ENCODE measurements at places on chromosomes 1 and 21. TPM values are rescaled to one million over a fixed set of nuclear protein-coding genes. Genes with fewer than 3 reads are reported as not detected.
A peak's percentile ranks its signal among the peaks of the same experiment; 100 is the strongest.

The HIVEP3 gene
- total RNA-seq = 0.03 TPM

- no peak for DNase-seq
Measured at GRCh38 chr1:199174336-199174735, 535.5 kb downstream of the PTPRC start.

- no peak for DNase-seq
Measured at GRCh38 chr1:91383456-91383855, 21.2 kb downstream of the HFM1 start.

GRCh38 chr21:44984792-44985440, 45.1 kb downstream of the SLX9 start:
- no peak for DNase-seq

GRCh38 chr1:161379071-161379470, 11.4 kb upstream of the CFAP126 start:
- no peak for DNase-seq

The SLC22A15 gene
- total RNA-seq = 1.5 TPM

DNA sequence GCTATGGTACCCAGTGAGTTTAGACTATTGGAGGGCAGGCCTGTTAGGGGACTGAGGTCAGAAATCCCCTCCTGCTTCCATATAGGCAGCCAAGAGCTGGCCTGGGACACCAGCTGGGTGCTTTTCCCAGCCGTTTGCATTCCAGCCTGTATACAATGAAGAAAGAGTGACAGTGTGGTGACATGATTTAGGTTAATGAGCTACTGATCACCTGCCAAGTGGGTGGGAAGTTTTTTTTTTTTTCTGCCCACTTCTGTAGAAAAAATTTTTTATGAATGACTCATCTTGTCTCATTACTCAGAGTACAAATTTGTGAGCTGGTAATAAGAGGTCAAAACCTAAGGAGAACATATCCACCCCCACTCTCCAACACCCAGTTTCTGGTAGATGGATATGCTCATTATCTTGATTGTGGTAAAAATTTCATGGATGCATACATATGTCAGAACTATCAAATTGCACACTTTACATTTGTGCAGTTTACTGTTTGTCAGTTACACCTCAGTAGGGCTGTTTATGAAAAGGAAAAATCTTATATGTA, 16.4 kb upstream of the CGN start:
- DNase-seq = peak; percentile 86

The NKAIN1 gene
- 0.54 TPM for total RNA-seq

GRCh38 chr1:86052948-86053698, 103.4 kb downstream of the COL24A1 start:
- DNase-seq = no peak

The LIN28A gene
- not detected for total RNA-seq

The FOXO6 gene
- not detected for total RNA-seq

DNA sequence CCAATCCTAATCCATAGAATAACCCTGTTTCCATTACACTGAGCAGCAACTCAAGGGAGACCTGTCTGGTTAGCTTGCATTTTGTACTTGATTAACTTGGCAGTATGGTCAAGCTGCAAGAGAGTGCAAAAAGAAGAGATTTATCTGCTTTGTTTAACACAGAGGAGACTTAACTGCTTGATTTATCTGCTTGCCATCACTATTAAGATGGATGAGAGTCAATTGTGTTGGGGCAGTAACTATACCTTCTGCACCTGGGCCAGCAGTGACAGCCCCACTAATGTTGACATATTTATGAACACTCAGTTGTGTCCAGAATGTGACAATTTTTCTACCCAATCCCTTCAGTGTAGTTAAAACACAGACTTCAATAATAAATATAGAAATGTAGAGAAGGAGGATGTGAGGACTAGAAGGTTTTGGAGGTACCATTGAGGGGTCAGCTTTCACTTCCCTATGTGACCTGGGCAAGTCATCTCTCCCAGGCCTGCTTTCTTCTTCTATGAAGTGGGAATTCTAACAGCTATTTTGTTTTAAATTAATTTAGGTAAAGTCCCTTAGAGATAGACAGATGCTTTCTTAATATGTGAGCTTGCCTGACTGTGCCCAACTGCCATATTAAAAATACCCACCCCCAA, 159.1 kb upstream of the KCNK2 start:
- DNase-seq = no peak

The CYYR1 gene
- not detected for total RNA-seq

GRCh38 chr1:15139654-15140350, 13.7 kb upstream of the TMEM51 start:
- DNase-seq = no peak

DNA sequence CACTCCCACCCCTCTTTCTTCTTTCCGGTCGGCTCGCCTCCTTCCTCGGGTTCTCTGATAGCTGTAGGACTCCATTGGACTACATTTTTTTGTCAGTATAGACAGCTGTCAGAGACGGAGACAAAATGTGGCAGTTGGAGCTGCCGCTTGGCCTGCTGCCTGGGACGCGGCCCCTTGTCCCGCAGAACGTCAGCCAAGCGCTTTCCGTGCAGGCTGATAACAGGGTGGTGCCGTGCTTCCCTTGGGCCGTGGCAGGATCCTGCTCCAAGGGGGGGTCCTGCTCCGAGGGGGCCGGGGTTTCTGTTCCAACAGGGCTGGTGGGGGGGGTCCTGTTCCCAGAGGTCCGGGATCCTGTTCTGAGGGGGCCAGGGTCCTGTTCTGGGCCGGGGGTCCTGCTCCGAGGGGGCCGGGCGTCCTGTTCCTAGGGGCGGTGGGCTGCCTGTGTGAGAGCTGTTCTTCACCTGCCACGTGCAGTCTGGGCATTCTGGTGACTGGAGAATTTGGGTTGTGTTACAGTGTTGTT, 4.9 kb downstream of the SKI start:
- DNase-seq = no peak

The RGS13 gene
- not detected for total RNA-seq

DNA sequence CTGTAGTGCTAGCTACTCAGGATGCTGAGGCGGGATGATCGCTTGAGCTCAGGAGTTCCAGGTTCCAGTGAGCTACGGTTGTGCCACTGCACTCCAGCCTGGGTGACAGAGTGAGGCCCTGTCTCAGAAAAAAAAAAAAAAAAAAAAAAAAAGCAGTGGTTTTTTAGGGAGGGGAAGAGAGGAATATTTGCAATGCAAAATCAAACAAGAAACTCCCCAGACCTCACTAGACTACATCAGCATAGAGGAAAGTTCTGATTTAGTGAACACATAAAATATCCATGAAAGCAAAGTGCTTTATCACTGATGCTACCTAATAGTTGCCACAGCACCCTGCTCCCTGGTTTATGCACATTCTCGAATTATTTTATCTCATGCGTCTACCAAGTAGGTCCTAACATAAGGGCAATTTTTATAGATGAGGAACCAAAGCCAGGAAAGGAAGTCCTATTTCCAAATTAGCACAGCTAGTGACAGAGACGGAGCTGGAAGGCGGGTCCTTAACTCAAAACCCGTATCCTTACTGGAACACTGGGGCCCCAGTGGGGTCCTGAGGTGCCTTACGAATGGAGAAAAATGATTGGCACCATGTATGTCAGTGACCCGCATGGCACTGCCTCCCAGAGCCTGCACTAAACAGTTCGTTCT, 50.7 kb upstream of the GPR157 start:
- DNase-seq = no peak

DNA sequence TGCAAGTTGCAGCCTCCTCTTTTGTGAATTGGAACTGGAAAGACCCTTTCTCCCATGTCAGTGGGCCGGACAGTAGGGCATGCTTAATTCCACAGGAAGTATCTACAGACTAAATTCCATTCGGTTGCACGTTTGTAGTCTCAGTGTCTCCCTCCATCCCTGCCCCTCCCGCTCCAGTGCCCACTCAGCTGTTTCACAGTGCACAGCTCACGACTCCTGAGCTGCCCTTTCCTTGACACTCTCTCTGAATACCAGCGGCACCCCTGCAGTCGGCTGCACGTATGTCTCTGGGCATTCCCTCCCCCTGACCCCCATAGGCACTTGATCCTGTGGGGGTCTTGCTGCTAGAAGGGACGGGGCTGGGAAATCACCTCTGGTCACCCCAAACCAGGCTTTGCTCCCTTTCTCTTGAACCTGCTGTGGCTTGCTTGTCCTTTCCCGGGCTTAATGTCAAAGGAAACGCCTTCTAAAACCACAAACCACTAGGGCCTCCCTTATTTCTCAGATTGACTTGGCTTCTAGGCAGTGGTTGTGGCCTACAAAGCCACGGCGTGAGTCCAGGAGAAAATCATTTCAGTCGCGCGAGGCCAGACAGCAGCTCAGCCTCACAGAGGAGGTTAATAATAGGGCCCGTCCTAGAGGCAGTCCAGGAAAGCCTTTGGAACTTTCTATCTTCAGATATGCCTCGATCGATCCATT, 365.3 kb upstream of the PROX1 start:
- DNase-seq = no peak

DNA sequence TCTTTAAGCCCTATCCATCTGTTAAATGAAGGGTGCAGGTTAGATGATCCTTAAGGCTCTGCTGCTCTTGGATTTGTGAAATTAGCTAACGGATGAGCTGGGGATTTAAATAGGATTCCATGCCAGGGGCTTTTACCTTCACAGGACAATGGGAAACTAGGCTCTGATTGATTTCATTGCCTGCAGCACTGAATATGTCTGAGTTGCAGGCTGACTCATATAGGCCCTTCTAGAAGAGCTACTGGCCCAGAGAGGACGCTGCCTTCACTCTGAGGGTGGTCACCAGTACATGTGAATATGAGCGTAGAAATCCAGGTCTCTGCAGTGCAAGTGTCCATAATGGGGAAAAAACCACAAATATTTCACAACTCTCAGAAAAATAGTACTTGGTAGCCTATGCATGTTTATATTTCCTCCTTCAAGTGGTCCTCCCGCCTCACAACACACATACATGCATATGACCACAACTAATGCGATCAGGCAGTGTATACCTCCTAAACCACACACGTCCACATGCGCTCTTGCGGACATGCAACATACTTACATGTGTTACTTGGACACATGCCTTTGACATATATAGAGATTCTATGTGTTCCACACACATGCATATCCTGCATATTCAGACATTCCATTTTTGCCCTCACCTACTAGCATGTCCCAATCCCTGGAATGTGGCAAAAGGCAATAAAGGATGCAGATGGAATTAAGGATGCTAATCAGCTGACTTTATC, 233.8 kb upstream of the JUN start:
- DNase-seq = no peak

The TRAF3IP3 gene
- total RNA-seq = not detected

The CXADR gene
- total RNA-seq = 11.5 TPM

GRCh38 chr1:6948861-6949260, 163.6 kb downstream of the CAMTA1 start:
- DNase-seq = no peak

The BATF3 gene
- not detected for total RNA-seq

GRCh38 chr1:180571832-180572636, 13.3 kb downstream of the OVAAL start:
- no peak for DNase-seq

- DNase-seq = no peak
Measured at GRCh38 chr1:77068013-77068412, 151.2 kb downstream of the PIGK start.

DNA sequence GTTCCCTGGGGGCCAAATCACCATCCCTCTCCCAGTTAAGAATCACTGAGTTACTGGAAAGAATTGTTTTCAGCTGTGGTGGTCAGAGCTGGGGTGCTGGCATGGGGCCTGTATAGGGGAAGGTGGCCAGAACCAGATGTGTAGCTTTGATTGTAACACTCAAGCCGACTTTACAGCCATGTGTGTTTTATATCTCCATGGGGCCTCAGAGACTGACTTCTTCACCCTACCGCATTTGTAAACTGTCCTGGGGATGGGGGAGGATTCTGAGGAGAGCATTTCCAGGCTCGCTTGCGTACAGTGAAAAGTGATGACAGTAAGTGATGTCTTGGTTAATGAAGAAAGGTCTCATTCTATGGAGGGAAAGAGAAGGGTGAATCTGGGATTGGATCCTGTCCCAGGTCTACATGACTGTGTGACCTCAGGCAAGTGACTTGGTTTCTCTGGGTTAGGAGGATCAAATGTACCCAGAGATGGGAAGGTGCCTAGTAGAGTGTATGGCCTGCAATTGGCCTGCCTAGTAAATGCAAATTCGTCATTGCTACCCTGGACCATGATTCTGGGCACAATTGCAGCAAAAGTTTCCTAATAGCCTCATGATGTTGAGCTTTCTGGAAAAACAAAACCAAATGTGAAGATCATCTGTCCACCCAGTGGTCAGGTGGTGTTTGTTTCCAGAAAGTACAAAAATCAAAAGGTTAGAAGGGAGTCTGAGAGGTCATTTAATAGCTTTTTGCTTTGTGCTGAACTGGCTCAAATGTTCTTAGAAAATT, 49.7 kb upstream of the RCC2 start:
- DNase-seq = no peak

DNA sequence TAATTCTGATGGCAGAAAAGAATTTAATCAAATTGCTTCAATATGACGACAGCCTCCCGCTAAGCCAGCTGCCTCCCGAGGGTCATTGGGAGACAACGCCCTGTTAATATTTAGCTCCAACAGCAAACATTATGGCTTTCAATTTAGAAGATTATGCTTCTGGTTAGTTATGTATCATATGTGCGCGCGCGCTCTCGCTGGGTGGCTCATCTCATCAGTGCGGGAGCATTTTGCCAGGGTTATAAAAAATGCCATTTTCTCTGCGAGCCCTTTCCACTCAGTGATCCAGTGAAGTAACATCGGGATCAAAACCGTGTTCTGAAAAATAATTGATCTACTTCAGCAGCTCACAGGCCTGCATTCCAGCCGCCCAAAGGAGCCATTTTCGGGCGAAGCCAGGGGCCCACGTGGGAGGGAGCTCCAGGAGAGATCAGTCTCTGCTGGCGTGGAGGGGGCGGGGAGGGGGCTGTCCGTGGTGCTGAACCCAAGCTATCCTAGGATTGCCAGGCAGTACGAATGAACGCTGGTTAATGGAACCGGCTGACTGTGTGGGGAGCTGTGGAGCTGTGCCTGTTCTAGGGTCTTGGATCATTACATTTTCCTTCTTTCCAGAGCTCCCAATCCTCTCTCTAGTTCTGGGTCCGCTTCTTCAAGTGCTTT, 219.1 kb upstream of the ZC3H12A start:
- DNase-seq = peak; percentile 40

- peak; percentile 84 for DNase-seq
Measured at GRCh38 chr1:209389258-209389657, 194.3 kb upstream of the CAMK1G start.

The SMPDL3B gene
- total RNA-seq = 0.38 TPM

GRCh38 chr1:61301824-61302657, 219.7 kb downstream of the NFIA start:
- peak; percentile 54 for DNase-seq

The CLK2 gene
- 30.8 TPM for total RNA-seq

DNA sequence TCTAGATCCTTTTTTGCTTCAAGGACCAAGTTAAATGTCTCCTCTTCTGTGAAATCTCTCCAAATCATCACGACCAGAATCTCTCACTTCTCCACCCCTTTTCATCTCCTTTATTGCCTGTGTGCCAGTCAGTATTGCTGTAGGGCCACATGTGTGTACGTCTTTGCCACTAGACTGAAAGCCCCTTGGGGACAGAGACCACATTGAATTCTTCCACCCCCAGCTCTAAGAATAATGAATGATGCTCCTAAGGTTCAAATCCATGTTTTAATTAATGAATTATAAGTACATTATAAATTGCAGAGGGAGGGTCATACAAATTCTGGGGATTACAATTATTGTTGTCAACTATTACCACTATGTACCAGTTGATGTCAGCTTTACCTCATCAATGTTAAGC, 343.8 kb downstream of the USP25 start:
- DNase-seq = no peak

- DNase-seq = no peak
Measured at GRCh38 chr1:237042892-237043576, 1.1 kb downstream of the RYR2 start.

The CELF3 gene
- total RNA-seq = not detected

The DYRK1A gene
- 43.5 TPM for total RNA-seq

The CELA3A gene
- not detected for total RNA-seq

The PAQR7 gene
- 14.1 TPM for total RNA-seq

Data from Caki2 (cell line).